ENCODE measurements at places on chromosomes 1 and 21.
A peak's percentile ranks its signal among the peaks of the same experiment; 100 is the strongest.

- DNase-seq: no peak
Measured at GRCh38 chr1:235710687-235711086, 61.1 kb upstream of the GNG4 start.

DNA sequence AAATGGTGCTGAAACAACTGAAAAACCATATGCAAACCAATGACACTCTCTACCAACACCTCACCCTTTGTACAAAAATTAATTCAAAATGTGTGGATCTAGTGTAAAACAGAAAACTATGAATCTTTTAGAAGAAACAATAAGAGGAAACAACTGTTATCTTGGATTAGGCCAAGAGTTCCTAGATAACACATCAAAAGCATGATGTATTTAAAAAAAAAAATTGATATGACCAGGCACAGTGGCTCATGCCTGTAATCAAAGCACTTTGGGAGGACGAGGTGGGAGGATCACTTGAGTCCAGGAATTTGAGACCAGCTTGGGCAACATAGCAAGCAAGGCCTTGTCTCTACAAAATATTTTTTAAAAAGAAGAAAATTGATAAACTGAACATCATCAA lies 79.0 kb downstream of the EIF4G3 start:
- DNase-seq: no peak

GRCh38 chr1:18974005-18974404 lies 17.5 kb upstream of the IFFO2 start:
- DNase-seq: no peak

GRCh38 chr1:247647864-247648263 lies 31.7 kb downstream of the OR13G1 start:
- DNase-seq: no peak

DNA sequence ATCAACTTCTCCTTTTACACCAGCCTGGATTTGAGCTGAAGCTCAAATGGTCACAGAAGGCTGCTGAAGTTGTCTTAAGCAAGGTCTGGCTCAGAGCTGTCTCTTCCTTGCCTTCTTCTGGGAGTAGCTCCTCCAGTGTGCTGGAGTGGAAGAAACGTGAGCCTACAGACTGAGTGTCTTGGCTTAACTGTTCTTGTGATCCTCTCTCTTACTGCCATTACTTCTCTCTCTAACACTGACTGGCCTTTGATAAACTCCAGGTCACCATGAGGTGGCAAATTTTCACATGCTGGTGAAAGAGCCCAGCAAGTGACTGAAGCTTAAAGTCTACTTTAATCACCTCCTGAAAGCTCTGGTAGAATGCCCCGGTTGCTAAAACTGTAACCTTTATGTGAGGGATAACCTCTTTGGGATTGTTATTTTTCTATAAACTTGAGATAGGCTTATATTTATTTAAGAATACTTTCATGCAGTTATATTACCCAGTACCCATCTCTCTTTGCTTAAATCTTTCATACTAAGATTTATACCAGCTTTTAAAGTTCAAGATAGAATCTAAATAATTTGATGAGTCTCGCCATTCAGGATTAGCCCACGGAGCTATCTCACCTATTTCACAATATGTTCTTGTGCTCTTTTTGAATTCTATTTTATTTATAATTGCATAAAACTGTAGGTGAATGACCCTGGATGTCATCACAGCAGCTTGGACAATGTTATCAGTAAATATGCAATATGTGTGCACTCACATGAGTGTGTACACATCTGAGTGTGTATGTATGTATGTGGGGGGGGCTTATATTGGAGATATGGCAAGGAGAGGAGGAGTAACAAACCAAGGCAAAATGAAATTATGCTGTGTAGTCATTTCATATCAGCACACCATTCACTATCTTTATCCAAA lies 924.0 kb downstream of the LTN1 start:
- no peak for DNase-seq

DNA sequence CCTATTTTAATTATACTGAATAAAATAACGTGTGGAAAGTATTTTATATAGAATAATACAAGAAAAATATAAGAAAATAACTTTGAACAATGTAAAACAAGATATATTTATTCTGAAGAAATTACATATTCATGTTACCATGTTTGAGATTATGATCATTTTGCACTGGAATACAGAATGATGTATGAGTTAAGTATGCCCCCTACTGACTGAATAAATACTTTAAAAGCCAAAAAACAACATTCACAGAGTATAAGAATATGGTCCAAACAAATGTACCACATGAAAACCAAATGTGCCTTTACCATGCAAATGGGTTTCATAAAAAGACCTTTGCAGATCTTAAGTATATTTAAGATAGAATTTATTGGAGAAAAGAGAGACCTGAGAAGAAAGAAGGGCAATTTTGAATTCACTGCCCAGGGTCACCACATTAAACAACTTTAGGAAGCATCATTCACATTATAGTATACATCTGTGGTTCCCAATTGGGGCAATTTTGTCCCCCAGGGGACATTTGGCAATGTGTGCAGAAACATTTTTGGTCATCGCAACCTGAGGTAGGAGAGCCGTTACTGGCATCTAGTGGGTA lies 136.6 kb upstream of the GFI1 start:
- DNase-seq: peak; percentile 35

Data from activated CD4-positive, alpha-beta T cell treated with anti-CD3 and anti-CD28 coated beads, Interleukin-2, Interleukin-6, amounts not matched to agents 100 ng/mL and 50 ng/mL, durations not matched to agents 16 hours and 8 hours (primary cell).